ENCODE measurements at places on chromosomes 3 and 15.

DNA sequence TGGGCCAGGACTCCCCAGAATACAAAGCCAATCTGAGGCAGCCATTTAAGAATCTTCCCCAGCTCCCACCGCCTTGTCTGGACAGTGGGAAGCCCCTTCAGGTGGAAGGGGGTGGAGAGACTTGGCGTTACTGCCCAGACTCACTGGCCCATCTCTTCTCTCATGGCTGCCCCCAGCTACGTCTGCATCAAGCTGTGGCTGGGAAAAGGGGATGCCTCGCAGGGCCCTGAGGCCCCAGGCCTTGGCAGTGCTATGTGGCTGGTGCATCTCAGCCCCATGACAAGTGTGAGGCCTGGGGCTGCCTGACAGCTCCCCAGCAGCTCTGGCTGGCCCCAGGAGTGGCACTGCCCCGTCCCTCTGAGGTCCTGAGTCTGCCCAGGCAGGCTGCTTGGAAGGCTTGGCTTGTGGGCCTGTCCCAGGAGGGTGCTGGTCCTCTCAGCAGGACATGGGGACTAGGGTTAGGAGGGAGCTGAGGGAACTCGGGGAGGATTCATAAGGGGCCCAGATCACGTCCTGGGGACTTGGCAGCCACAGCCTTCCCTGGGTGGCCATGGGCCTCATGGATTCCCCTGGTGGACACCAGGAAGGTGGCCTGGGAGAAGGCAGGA lies 20.2 kb upstream of the SLC41A3 start:
- no peak for DNase-seq

DNA sequence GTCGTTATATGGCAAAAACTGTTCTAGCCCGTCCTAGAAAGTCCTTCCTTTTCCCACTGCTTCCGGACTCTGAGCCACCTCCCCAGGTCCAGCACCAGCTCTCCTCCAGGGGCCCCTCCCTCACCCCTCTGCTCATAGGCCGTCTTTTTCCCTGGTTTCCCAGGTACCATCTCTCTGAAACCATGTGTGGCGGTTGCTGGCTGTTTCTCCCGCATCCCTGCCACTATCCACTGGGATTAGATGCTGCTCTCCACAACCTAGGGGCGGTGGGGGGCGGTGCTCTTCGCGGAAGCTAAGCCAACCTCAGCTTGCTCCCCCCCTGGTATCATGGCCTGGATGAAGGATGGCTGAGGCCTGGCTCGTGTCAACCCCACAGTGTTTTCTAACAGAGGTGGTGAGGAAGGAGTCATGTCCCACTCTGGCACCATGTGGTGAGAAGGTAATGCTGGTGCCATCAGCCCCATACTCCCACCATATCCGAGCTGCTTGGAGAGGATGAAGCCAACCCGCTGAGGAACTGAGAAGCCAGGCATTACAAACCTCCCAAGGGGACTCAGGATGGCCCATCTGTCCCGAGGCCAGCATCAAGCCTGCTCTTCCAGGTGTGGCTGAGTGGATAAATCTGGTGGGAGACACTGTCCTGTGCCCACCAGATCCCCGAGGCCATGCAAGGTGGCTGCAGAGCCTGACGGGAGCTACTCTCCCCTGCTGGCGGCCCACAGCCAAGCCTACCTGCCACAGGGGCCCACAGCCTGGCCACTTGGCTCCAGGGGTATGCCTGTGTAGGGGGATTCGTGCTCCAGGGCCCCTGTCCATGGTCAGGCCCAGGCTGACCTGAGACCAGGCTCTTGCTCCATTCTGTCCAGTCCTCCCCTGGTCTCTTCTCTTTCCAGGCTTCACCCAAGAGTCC lies 27.9 kb upstream of the SLC41A3 start:
- DNase-seq, result no peak

- DNase-seq, result no peak
These were observed 2.3 kb downstream of the DUT start for GRCh38 chr15:48333540-48333939.

DNA sequence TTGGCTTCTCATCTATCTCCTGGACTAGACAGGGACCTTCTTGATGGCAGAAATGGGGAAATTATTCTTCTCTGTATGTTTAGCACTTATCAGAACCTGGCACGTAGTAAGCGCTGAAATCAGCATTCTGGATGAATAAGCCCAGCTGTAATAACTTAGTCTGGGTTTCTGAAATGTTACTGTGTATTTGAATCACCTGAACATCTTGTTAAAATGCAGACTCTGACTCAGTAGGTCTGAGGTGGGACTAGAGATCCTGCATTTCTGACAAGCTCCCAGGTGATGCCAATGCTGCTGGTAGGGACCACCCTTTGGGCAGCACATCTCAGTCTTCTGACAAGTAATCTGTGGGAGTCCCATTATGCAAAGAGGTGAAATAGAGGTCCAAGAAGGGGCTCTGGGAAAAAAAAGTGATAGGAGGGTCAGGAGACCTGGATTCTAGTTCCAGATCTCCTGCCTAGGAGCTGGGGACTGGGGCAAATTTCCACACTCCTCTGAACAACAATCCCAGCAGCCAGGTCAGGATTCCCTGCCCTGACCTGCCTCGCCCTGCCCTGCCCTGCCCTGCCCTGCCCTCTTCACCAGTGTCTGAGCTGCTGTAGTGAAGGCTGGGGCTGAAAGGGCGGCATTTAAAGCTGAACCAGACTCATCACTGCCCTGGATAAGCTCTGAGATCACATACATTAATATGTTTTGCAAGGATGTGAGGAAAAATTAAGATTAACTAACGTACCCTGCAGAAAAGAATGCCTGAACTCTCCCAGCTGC lies 17.2 kb upstream of the SLC6A11 start:
- DNase-seq, result no peak

- DNase-seq, result no peak
These were observed 360.5 kb upstream of the NAALADL2 start for GRCh38 chr3:174498638-174499037.

DNA sequence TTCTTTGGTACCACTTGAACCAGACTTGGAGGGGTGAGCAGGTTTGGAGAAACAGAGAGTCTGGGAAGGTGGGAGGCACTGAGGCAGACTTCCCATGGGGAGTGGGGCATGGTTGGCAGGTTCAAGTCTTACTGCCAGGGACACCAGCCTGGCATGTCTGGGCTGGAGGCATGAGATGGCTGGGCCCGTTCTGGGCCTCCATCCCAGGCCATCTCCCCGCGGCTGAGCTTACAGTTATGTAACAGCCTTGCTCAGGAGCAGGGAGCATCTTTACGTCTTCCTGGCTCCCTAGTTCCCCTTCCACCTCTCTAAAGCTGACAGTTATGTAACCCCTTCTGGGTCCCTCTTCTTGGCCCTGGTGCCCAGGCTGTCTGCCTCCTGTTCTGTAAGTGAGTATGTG lies 12.4 kb downstream of the VIPR1 start:
- no peak for DNase-seq

- DNase-seq, result no peak
These were observed 31.5 kb upstream of the SLC6A6 start for GRCh38 chr3:14370720-14371572.

DNA sequence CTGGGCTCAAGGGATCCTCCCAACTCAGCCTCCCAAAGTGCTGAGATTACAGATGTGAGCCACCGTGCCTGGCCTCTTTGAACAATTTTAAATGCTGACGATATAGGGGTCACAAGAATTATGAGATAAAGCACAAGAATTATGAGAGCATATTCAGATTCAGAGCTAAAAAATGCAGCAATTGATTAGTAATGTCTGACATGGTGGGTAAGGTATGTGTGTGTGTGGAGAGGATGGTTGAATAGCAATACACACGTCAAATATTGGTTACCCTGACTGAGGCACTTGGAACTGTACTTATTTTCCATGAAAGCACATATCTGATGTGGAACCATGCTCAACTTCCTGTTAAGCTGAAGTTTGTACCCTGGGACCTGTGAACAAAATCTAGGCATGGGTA lies 115.6 kb downstream of the EOMES start:
- no peak for DNase-seq

Data from NCI-H2171 (cell line).